Right renal cortex interstitium (tissue), 3 donors: ENCODE measurements at places on chromosomes 13 and 19. TPM values are rescaled to one million over a fixed set of nuclear protein-coding genes. Genes with fewer than 3 reads are reported as not detected.

DNA sequence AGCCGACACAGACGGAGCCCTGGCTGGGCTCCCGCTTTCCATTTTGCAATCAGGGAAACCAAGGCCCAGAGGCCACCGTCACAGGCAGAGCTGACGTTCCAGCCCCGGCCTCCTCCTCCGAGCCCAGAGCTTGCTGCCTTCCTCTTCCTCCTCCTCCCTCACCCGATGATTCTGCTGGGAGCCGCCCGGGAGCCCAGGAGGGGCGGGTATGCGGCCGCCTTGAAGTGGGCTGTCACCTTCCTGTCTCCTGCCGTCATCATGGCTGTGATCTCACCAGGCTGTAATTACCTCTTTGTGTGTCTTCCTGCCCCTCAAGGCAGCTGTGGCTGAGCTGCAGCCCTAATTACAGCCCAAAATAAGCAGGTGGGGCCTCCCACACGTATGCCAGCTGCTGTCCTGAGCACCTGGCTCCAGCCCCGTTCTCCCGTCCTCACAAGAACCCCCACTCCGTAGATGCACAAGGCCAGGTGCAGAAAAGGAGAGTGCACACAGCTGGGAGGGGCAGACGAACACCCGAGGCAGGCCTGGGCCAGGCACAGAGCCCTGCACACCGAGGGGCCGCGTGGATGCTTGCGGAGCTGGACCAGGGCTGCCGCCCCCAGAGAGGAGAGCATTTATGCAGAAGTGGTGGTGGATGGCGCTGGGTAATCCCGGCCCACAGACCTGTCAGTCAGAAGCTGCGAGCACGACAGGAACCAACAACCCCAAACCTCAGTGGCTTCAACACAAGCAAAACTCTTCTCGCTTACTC is 4.0 kb downstream of the TPGS1 start:
- DNase-seq = no peak

The AKAP8 gene
- polyA plus RNA-seq = 25.0 TPM

GRCh38 chr13:102401265-102401664 is 583 bp downstream of the FGF14 start:
- DNase-seq = no peak

DNA sequence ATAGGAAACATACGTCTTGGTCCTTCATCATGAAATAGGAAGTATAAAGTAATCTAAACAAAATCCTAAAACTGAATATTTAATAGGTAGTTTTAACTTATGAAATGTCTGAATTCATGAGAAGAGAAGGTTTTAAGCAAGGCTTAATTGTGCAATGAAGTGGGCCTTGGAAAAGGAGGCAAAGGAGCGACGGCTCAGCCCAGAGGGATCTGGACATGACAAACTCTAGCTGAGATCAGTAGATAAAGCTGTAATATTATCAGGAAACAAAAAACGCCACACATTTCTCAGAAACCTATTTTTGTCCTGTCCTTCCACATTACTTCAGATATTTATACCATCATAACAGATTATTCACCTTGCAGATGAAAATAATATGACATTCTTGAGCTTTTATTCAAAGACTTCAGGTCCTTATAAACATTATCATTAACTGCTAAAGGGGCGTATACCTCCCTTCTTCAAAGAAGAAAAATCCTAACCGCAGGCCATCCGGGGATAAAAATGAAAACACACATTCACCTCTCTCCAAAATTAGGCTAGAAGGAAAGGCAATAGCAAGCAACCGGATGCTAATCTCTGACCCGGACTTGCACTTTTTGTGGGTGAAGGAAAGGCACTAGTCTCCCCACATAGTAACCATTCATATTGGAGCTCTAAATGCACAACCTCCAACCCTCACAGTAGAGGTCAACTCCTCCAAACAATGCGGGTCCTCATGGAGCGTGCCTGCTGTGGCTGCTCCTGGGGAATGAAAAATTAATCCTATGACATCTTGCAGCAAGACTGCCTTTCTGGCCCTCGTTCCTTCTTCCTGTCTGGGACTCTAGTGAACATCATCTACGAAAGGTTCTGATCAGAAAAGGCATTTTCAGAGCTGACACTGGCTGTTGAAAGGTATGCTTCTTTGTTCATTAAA is 108.8 kb downstream of the TBC1D4 start:
- DNase-seq = no peak

The IQCN gene
- polyA plus RNA-seq = 4.4 TPM
